ENCODE measurements at places on chromosomes 2 and 18.

GRCh38 chr2:179636995-179637394, 224.4 kb downstream of the ZNF385B start:
- no peak for DNase-seq

GRCh38 chr18:69969491-69969890, 21.8 kb upstream of the CD226 start:
- DNase-seq: no peak

- no peak for DNase-seq
These were observed 15.4 kb upstream of the MAL start for GRCh38 chr2:95010126-95010525.

- DNase-seq: no peak
These were observed 92.5 kb upstream of the CXCR4 start for GRCh38 chr2:136210455-136210805.

- no peak for DNase-seq
These were observed 97.8 kb upstream of the HDAC4 start for GRCh38 chr2:239498576-239498975.

DNA sequence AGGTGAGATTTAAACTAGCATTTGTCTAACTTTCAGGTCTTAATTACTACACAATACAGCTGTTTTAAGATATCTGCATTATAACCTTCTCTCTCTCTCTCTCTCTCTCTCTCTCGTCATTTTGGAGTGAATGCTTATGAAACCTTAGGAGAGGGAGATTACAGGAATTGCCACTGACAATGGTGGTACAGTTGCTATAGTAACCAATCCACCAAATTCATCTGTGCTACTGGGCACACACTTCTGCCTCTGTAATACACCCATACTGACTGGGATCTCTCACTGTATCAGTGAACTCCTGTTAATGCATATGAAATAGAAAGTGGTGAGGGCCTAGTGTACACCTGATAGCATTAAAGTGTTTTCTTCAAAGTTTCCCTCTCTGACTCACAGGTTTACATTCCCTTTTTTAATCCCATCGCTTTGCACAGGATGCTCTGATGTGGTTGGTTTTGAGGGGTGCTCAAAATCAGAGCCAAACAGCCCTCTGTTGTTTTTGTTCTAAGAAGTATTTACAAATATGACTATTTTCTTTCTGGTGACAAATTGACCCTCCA, 13.1 kb downstream of the KLHL14 start:
- DNase-seq: no peak

- DNase-seq: no peak
These were observed 438.3 kb downstream of the SPAG16 start for GRCh38 chr2:213722565-213722964.

- DNase-seq: no peak
These were observed 74.6 kb upstream of the GPC1 start for GRCh38 chr2:240360645-240361475.

DNA sequence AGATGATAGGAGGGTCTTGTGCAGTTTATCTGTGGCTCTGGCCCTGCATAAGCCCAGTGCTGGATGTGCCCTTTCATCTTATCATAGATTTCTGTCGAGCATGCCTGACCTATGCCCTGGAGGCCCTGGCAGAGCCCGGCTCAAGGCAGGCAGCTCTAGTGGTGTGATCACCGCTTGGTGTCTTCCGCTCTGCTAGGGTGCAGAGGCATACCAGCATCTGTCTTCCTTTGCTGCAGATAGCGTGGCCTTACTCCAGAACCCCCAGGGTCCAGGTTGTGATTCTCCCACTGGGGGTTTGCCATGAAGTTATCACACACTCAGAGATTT, 13.7 kb upstream of the TRAF3IP1 start:
- DNase-seq: no peak

DNA sequence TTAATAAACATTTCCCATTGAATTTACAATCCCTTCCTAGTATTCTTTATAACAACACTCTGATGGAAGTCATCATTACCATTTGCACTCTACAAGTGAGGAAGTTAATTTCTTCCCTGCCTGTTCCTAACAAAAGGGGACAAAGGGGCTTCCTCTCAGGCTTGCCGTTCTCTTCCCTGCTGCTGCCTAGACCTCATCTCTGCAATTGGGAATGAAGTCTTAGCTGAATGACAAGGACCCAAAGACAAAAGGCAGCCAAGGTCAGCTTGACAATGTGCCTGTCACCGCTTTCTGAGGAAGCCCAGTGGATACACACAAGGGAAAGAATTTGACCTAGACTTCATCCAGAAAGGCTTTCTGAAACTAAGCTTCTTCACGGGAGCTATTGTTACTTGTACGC, 416.4 kb downstream of the CMPK2 start:
- DNase-seq: no peak

DNA sequence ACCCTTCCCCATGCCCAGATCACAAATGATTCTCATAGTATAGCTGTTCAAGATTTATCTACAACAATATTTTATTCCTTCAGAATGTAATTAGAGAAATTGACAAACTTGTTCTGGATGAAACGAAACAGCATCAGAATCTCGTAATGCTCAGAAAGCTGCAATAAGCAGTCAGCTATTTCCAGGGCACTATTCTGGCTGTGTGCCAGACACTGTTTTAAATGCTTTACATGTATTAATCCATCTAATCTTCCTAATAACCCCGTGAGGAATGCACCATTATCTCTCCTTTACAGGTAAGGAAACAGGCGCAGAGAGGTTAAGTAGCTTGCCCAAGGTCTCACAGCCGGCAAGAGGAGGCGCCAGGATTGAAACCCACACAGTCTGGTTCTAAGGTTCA, 10.1 kb upstream of the LYPD6B start:
- no peak for DNase-seq

GRCh38 chr2:107303964-107304363, 418.0 kb upstream of the ST6GAL2 start:
- no peak for DNase-seq

GRCh38 chr2:181585732-181586131, 71.2 kb downstream of the CERKL start:
- DNase-seq: peak; percentile 3

- no peak for DNase-seq
These were observed 111.6 kb downstream of the FAM210A start for GRCh38 chr18:13614641-13615288.

DNA sequence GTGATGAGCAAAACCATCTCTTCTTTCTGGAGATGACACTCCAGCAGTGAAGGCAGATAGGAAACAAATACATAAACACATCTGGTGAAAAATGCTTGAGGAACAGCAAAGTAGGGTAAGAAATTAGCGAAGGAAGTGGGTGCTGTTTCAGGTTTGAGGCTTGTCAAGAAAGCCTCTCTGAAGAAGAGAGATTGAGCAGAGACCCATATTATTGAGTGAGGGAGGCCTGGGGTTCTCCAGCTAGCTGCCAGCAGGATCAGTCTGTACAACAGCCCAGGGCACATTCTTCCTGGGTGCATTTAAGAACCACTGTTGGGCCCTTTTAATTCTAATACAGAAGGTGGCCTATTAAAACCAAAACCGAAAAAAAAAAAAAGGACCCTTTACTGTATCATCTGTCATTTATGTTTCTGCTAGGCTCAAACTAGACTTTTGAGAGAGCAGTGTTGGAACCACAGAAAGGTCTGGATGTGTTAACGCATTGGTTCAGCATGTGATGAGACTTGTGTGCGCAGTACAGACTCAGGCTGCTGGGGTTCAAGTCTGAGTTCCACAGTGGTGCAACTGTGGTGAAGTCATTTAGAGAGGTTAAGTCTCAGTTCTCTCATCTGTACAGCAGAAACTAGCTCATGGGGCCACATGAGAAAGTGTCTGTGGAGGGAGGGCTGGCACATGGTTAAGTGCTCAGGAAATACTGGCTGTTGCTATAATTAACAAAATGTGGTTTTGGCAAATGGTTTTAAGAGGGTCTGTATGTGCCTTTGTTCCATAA, 28.9 kb downstream of the MGAT5 start:
- DNase-seq: no peak

DNA sequence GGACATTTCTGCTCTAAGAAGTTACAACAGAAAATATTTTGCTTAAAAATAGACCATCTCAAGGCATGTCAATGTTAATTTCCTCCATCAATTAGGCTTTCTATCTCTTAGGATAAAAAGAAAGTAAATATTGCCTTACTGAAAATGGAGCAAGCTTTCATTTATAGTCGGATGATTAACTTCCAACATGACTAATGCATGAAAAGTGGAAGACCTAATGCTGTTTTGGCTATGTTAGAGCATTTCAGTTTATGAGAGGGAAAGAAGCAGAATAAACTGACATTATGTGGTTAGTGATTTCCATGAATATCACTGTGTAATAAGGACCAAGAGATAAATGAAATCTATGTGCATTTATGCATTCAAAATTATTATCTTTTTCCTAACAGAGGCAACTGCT, 475.2 kb upstream of the UBE2E3 start:
- no peak for DNase-seq

DNA sequence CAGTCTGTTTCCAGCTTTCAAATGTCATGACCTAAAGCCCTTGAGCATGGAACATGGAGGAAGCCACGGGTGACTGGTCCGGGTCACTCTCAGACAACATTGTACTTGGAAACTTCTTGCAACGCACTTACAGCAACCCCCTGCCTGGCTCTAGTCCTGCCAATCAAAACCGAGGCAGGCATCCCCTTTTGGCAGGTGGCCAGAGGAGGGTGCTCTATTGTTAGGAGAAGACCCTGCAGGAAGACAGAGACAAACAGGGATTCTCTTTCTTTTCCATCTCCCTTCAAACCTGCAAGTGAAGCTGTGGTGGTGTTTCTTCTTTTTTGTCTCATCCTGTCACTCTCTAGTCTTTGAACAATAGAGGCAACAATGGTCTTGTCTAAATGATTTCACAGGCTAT, 667.2 kb downstream of the ZEB2 start:
- no peak for DNase-seq

- DNase-seq: no peak
These were observed 381.2 kb upstream of the MC4R start for GRCh38 chr18:60753753-60754152.

DNA sequence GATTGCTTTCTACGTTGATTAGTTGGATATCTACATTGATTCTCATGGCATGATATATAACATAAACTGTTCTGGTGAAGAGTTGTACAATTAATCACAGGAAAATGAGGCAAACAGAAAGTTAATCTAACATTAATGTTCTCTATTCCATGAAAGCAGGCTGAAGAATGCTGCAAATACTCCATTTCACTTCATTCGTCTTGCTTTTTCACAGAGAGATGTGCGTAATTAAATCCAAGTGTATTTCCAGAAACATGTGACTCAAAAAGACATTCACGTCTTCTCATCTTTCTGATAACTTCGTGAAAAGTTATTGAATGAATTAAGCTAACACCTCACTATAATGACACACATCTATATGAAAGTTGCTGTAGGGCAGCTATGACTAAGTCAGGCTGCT, 1471.5 kb downstream of the DPP10 start:
- no peak for DNase-seq

GRCh38 chr2:216653093-216653799, 20.0 kb downstream of the IGFBP2 start:
- no peak for DNase-seq

GRCh38 chr2:28810384-28811285, at the start of gene SPDYA:
Gene SPDYA (plus strand): TSS chr2:28810834. CDS start chr2:28816015, 5,181 bp downstream.
- DNase-seq: peak; percentile 88

GRCh38 chr18:49052891-49053644, 102.3 kb upstream of the SMAD7 start:
- DNase-seq: no peak

- DNase-seq: no peak
These were observed 10.3 kb upstream of the CD8A start for GRCh38 chr2:86800856-86801567.

GRCh38 chr2:65368468-65368867, 63.9 kb downstream of the SPRED2 start:
- DNase-seq: no peak

GRCh38 chr2:27263287-27264252, 723 bp upstream of the SLC30A3 start:
- no peak for DNase-seq

GRCh38 chr2:164568317-164568716, 53.0 kb downstream of the GRB14 start:
- DNase-seq: no peak

- DNase-seq: no peak
These were observed 109.7 kb upstream of the GLI2 start for GRCh38 chr2:120625865-120626560.

- no peak for DNase-seq
These were observed 90.0 kb downstream of the MAP3K20 start for GRCh38 chr2:173165443-173166238.

- no peak for DNase-seq
These were observed 29.7 kb upstream of the CHST9 start for GRCh38 chr18:27214831-27215230.

DNA sequence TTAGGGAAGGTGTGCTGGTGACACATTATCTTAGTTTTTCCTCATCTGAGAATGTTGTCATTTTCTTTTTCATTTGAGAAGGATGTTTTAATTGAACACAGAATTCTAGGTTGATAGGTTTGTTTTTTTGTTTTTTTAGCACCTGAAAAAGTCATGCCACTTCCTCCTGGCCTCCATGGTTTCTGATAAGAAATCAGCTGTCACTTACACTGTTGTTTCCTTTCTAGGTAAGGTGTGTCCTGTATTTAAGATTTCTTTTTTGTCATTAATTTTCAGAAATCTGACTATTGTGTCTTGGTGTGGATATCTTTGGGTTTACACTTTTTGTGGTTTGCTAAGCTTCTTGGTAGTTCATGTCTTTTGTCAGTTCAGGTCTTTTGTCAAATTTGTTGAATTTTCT, 99.3 kb downstream of the ROCK1 start:
- no peak for DNase-seq

GRCh38 chr18:58143386-58143785, 99.4 kb downstream of the NEDD4L start:
- DNase-seq: no peak

DNA sequence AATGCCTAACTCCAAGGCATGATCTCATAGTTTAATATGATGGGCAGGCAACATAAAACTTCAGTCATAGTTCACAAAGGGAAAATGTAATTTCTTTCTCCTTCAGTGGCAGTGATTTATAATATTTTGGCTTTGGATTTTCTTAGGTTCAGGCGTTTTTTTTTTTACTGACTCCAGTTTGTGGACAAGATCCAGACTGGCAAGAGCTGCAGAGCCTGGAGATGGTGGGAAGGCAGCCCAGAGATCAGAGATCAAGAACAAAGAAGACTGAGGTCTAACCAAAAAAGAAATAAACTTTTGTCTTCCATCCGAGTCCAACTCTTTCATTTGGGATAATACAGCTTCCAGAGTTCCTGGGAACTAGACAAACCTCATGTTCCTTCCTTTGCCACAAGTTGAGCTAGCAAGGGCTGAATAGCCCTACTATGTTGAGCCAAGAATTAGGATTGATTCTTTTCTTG, 215.3 kb upstream of the SETBP1 start:
- no peak for DNase-seq

- no peak for DNase-seq
These were observed 252.8 kb downstream of the LRP1B start for GRCh38 chr2:141878016-141878415.
